Fibroblast of the aortic adventitia (primary cell): ENCODE measurements at places on chromosomes 16 and 17. TPM values are rescaled to one million over a fixed set of nuclear protein-coding genes. Genes with fewer than 3 reads are reported as not detected.

GRCh38 chr17:58556833-58557250 is 42.4 kb upstream of the MTMR4 start:
- DNase-seq: no peak

DNA sequence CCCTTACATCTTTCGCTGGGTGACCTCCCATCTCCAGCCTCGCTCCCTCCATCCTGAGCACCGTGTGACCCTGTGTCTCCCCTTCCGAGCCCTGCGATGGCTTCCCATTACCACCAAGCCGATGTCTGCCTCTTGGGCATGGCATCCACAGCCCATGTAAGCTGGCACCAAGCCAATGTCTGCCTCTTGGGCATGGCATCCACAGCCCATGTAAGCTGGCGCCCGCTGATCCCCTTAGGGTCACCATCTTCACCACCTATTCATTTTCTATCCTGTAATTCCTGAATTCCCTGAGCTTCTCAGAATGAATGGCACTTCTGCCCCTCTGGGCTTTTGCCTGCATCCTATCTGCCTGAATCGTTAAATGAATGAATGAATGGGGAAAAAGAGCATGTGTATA is 478.2 kb upstream of the CCL2 start:
- no peak for DNase-seq

DNA sequence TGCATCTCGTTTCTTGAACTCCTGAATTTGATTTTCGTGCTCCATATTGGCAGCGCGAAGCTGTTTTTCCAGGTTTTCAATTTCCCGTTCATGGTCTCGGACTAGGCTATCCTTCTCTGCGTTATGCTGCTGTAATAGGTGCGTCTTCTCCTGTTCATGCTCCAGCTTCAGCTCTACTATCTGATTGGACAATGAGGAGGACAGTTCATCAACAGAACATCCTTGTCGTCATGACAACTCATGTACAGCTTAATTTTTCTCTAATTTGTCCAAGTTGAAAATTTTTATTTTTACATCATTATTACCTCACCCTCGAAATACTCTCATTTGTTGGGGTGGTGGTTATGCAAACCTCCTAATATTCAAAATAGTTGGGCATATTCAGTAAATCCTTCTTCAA is 289.8 kb downstream of the CEP112 start:
- DNase-seq: no peak

GRCh38 chr17:13753771-13754170 is 152.0 kb upstream of the HS3ST3A1 start:
- no peak for DNase-seq

Gene KCNH6
- not detected in 2 replicates for total RNA-seq

Gene SPNS1
- 27.1 and 85.8 TPM in 2 replicates for total RNA-seq
